CD4-positive, alpha-beta T cell treated with Interleukin-21 for 1 hour (primary cell): ENCODE measurements at places on chromosomes 16 and 17.

GRCh38 chr16:57358527-57359095 lies at the start of gene CCL22:
Gene CCL22, plus strand, starts transcription at chr16:57358783. Its CDS starts 34 bp downstream, at chr16:57358817.
- no peak for DNase-seq

DNA sequence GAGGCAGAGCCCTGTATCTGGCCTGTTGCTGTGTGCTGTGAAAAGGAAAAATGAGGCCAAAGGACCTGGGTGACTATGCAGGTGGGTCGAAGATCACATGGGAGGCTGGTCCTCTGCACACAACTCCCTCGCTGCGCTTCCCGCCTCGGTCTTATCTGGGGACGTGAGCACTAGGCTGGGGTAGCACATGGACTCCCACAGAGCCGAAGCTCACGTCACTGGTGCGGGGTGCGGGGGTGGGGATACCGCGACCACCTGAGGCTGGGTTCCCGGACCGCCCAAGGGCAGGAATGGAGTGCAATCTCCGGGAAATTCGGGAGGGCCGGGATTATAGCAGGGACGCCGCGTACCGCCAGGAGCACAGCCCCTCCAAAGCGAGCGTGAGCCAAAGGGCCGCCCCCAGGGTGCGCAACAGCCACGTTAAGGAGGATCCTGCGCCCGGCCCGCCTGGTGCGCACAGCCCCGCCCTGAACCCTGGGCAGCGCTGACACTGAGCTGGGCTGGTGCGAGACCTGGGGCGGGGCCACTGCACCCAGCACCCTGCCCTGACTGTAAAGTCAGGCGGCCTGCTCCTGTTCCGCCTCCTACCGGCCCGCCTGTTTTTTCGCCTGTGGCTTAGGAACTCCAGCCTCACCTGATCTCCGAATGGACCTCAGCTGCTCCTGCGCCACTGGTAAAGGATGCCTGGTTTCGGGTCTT lies 4.8 kb downstream of the MT1A start:
- peak; percentile 81 for DNase-seq

- DNase-seq = no peak
Measured at GRCh38 chr17:30956764-30957374, 14.0 kb upstream of the RNF135 start.

GRCh38 chr17:40702271-40702670 lies 1.3 kb downstream of the KRT24 start:
- DNase-seq = no peak

DNA sequence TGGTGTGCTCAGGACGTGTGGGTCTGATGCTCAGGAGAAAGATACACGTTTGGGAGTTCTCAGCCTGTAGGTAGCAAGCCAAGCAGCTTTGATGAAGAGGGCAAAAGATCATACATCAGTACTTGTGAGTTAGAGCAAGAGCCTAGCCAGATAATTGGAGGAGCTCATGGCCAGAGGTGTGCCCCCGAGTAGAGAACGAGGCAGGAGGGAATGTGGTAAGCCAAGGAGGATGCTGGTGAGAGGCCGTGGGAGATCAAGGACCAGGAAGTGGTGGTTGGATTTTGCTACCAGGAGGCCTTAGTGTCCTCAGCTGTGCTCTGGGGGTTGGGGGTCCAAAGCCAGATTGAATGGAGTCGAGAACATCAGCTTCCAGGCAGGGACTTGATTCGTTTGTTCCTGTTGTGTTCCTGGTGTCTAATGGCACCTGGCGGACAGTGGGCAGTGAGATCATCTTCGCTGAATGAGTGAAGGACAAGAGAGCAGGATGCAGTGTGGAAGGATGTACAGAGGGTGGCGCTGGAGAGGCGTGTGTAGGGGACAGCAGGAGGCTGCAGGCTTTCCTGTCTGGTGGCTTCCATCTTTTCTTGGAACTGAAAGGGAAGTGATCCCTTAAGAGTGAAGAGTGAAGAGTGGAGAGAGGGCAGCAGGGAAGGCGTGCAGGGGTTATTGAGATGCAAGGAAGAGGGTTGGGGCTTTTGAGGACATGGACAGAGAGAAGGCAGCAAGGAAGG lies 11.6 kb downstream of the FBXL19 start:
- peak; percentile 32 for DNase-seq

GRCh38 chr16:68665501-68665900 lies 20.4 kb downstream of the CDH3 start:
- DNase-seq = no peak

GRCh38 chr16:84503751-84504395 lies 586 bp downstream of the MEAK7 start:
- no peak for DNase-seq

GRCh38 chr17:9669551-9670008 lies 24.3 kb downstream of the USP43 start:
- DNase-seq = no peak

GRCh38 chr16:24010440-24011089 lies 174.8 kb downstream of the PRKCB start:
- DNase-seq = peak; percentile 82
